ENCODE measurements at places on chromosomes 13 and 19.

- no peak for DNase-seq
Measured at GRCh38 chr13:50793026-50793425, 50.5 kb downstream of the DLEU7 start.

DNA sequence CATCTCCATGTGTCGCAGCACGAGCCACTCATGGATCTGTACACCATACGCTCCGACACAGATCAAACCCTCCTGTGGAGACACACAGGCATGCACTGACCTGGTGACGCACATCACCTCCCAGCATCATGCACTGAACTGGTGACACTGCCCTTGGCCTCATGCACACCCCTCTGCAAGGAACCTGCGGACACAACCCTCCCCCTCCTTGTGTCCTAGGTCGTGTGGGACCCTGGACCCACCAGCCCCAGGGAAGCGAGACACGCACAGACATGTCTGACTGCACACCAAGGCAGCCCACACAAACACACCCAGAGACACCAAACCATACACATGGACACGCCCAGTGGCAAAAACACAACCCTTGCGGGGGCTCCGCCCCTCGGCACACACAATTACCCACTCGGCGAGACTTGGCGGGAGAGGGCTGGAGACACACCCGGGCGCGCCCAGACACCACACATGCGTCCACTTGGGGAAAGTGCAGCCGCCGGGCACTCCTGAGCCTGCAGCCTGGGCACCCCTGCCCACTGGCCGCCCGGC is 2.0 kb upstream of the KCNN4 start:
- no peak for DNase-seq

DNA sequence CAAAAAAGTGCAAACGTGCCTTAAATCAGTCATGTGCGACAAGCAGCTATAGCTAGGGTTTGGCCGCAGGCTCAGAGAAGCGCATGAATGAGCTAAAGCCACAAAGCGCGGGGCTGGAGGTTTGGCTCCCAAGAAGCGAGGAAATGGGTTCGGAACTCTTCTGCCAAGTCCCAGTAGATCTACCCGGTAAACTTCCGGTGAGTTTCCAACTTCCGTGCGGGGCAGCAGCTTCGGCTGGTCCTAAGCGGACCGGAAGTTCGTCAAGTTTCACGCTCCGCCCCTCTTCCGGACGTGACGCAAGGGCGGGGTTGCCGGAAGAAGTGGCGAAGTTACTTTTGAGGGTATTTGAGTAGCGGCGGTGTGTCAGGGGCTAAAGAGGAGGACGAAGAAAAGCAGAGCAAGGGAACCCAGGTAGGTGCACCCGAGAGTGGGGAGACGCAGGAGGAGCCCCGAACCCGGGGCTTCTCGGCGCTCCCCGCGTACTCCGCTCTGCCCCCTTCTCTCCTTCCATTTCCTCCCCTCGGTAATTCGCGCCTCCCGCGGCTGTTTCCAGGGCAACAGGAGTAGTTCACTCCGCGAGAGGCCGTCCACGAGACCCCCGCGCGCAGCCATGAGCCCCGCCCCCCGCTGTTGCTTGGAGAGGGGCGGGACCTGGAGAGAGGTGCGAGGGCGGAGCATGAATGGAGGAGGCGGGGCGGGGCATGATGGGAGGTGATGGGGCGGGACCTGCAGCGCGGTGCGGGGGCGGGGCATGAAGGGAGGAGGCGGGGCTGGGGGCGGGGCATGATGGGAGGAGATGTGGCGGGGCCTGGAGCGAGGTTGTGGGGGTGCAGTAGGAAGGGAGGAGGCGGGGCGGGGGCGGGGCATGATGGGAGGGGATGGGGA is at the start of gene NR1H2:
Gene NR1H2 (plus strand): TSS at position 292 of the 885 bp plus-strand sequence. CDS start 1,149 bp downstream, outside the sequence.
- DNase-seq, result peak; percentile 95

GRCh38 chr13:27117952-27118351 is 53.7 kb downstream of the USP12 start:
- no peak for DNase-seq

DNA sequence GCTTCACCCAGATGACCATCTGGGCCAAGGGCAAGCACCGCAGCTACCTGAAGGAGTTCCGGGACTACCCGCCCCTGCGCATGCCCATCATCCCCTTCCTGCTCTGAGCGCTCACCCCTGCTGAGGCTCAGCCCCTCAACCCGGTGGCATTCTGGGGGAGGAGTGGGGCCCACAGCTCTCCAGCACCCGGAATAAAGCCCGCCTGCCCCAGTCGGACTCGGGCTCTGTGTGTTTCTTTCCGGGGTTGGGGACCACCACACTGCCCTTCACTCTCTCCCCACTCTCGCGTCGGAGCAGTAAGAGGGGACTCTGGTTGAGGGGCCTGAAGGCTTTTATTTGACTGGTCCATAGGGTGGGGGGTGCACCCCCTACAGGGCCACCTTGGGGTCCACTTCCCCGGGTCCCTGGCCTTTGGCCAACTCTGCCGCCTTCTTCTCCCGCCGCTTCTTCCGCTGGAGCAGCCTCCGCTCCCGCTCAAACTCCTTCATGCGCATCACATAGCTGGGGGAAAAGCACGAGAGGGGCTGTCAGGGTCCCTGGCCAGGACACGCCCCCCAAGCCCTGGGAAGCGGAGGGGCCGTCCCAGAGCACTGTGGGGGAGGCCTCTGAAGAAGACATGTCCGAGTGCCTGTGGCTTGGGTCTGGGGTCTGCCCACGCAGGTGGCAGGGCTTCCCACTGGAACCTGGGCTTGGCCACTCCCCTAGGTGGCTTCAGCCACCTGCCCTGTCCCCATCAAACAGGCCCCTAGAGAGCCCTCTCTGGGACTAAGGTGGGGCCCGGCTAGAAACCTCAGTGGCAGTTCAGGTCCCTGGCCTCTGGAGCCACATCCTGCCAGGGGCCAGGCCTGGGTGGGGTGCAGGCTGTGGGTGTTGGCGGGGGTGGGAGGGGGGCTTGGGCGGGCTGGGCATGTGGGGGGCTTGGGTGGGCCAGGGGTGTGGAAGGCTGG is 5.8 kb downstream of the NDUFB7 start:
- DNase-seq, result no peak

GRCh38 chr19:6064336-6065073 is 45.8 kb downstream of the RFX2 start:
- DNase-seq, result peak; percentile 50

GRCh38 chr13:112986946-112987681 is 18.1 kb downstream of the MCF2L start:
- DNase-seq, result no peak

- DNase-seq, result no peak
Measured at GRCh38 chr19:40410030-40410389, 3.2 kb downstream of the PRX start.
